ENCODE measurements at places on chromosomes 11 and 22.

DNA sequence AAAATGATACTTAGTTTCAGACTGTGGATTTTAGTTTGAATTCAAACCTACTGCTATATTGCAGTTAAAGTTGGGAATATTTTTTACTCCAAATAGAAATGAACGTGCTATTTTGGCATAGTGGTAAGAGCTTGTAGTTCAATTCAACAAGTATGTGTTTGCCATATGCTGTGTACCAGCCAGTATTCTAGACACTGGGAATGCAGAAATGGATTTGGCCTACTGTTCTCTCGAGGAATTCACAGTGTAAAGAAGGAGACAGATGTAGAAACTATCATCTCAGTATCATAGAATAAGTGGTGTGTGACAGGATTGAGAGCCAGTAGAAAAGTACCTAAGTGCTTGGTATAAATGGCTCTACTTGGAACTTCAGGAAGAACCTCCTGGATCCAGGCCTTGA, 80.4 kb downstream of the ATXN10 start:
- DNase-seq = no peak

- no peak for DNase-seq
Measured at GRCh38 chr22:22993184-22993583, 77.1 kb upstream of the GNAZ start.

DNA sequence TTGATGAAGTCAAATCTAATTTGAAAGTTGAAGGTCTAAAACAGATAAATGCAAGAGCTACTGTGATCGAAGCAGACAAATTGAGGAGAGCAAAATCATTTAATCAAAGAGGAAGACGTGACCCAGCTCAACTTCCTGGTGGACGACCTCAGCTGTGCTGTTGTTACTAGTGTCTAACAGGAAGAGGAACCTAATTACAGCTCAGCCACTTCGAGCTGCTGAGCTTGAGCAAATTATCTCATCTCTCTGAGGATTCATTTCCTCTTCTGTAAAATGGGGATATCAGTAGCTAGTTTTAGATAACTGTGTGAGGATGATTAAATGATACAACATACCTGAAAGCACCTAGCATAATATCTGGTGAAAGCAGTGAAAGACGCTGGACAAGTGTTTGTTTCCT, 48.6 kb upstream of the OLFML1 start:
- DNase-seq = no peak

DNA sequence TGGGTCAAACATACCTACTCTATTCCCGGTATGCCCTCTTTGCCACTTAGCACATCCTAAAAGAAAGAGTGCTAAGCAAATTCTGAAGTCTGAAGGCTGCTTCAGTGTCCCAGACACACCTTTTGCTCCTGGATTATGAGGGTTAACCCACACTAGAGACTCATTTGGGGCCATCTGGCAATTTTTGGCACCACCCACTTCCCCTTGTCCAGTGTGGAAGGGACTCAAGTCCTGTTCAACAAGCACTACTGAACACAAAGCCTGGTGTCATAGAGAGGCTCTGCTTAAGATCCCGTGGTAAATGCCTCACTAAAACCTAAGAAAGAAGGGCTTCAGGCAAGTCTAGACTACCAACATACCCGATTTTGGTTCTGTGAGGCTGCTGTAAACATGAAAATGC, 85.8 kb downstream of the SERGEF start:
- no peak for DNase-seq

DNA sequence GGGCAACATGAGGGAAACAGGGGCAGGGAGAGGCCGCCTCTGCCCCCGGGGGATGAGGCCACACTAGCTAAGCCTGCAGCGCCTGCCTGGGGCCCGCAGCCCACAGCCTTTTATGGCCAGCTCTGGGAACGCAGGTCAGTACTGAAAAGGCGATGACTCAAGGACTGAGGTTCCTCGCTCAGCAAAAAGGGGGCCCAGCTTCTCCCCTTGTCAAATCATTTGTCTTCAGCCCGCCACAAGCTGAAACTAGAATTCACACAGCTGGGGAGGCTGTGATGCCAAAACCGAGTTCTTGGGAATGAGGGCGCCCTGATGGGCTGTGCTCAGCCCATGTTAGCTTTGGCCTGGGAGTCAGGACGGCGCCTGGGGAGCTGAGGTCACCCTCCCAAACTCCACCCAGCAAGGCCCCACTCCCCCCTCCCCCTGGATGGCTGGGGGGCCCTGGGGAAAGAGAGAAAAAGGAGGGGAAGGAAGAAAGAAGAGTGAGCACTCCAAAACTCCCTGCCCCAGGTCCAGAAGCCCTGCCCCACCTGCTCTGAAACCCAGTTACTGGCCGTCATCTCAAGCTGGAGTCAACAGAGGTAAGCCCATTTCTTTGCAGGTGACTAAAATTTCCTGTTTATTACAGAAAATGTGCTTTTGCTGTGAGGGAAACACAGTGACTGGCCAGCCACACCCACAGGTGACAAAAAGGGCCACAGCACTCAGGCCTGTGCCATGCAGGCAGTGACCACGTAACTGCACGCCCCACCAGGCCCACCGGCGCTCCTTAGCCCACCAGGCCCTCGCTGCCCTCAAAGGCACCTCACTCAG, 13.7 kb downstream of the EHD1 start:
- DNase-seq = peak; percentile 86

GRCh38 chr11:128476049-128476448, 111.3 kb downstream of the ETS1 start:
- DNase-seq = no peak

- DNase-seq = no peak
Measured at GRCh38 chr11:68454767-68455166, 5.8 kb upstream of the PPP6R3 start.

DNA sequence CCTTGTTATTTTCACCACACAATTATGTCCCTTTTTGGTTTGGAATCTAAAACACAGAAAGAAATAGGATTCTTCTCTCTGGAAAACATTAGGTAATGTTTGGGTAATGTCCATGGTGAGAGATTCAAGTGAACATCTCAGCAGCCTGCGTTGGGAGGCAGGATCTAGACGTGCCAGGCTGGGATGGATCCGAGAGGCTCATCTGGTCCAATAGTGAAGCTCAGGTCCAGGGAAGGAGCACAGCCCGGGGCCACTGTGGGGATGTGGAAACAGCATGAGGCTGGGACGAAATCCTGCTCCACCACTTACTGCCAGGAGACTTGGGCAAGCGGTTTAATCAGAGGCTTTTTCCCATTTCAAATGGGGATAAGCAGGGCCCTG, 109.9 kb downstream of the CSNK2A3 start:
- no peak for DNase-seq

DNA sequence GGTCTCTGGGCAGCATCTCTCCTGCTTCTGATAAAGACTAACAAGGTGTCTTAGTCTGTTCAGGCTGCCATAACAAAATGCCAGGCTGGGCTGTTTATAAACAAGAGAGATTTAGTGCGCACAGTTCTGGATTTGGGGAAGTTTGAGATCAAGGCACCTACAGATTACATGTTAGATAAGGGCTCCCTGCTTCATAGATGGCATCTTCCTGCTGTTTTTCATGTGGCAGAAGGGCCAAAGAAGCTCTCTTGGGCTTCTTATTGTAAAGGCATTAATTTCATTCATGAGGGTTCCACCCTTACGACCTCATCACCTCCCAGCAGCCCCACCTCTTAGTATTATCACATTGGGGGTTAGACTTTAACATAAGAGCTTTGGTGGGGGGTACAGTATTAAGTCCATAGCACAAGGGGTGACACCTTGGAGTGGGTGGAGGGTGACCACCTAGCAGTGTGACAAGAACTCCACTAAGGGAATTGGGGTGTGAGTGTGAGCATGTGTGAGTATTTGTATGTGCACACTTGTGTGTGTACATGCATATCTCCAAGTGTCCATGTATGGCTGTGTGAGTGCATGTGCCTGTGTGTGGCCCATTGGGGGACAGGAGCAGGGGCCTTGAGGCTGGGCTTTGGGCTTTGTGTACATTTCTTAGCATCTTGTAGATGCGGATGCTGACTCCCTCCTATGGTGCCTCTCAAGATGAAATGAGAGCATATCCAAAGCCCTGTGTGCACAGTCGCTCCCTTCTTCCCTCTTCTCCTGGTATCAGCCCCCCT, 42.7 kb downstream of the BCR start:
- no peak for DNase-seq

- DNase-seq = no peak
Measured at GRCh38 chr22:44341431-44342346, 28.9 kb upstream of the SHISAL1 start.

DNA sequence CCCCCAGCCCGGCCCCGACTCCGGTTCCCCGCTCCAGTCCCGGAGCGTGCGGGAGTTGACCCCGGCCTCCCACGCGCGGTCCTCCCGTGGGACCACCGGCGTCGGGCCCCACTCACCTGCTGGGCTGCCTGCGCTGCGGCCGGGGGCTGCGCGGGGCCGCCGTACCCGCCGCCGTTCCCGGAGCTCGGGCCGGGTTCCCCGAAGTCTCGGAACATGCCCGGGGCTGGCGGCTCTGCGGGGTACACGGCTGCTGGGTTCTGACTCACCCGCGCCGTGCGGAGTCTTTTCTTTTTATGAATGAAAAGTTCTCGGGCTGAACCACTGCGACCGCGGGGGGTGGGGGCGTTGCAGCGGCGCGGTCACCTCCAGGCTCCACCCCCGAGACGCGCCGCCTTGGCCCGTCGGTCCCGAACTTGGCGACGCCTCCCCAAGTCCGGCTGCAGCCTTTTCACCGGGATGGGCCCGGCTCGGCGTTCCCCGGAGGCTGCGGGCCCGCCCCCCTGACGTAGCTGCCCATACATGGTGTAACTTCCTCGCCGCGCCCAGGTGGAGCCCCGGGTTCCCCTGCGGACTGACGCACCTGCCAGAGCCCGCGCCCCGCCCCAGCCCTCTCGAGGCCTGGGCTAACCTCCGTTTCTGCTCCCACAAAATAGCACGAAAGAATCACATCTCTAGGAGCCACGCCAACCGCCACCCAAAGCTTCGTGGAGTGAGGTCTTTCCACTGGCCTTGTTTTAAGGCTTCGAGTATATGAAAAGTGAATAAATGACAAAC, at the start of gene FOSL1:
TSS of gene FOSL1 (minus strand) at position 264 of the 774 bp plus-strand sequence. CDS start at position 215, 49 bp downstream.
- peak; percentile 95 for DNase-seq

DNA sequence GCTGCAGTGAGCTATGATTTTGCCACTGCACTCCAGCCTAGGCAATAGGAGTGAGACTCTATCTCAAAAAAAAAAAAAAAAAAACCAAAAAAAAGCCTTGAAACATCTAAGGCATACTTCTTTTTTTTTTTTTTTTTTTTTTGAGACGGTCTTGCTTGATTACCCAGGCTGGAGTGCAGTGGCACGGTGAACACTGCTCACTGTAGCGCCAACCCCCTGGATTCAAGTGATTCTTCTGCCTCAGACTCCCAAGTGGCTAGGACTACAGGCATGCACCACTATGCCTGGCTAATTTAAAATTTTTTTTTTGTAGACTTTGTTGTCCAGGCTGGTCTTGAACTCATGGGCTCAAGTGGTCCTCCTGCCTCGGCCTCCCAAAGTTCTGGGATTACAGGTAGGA, 19.5 kb downstream of the ARFGAP3 start:
- DNase-seq = no peak

DNA sequence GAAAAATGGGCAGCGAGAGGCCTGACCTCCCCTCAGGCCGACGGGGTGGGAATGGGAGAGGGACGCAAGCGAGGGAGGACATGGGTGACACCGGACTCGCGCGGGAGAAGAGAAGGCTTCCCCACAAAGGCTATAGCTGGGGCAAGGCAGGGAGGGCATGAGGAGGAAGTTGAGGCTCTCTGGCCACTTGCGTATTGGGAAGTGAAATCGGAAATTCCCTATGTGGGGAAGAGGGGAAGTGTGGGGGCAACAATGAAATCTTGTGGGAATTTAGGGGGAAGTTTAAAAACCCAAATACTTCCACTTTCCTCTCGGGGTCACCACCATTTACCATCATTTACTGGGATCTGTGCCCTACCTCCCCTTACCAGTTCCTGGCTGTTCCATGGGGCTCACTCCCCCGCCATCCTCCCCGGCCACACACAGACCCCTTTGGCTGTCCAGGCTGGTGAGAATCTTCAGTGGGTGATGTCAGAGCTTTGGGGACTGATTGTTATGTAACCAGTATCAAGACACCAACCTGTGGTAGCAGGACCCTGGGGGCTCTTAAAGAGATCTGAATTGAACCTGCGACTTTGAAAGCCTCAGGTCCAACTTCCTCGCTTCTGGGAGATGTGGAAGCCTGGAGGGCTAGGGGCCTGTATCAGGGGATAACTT, 951 bp upstream of the EHD1 start:
- DNase-seq = no peak

- DNase-seq = no peak
Measured at GRCh38 chr22:43376765-43377547, 33.8 kb upstream of the SCUBE1 start.

Measured in fibroblast of skin of right quadriceps (primary cell).